ENCODE measurements at places on chromosomes 1 and 21.
A peak's percentile ranks its signal among the peaks of the same experiment; 100 is the strongest.

GRCh38 chr1:29258189-29258975, 22.1 kb downstream of the PTPRU start:
- DNase-seq: no peak

GRCh38 chr1:12774801-12775345, 1.3 kb downstream of the PRAMEF12 start:
- no peak for DNase-seq

DNA sequence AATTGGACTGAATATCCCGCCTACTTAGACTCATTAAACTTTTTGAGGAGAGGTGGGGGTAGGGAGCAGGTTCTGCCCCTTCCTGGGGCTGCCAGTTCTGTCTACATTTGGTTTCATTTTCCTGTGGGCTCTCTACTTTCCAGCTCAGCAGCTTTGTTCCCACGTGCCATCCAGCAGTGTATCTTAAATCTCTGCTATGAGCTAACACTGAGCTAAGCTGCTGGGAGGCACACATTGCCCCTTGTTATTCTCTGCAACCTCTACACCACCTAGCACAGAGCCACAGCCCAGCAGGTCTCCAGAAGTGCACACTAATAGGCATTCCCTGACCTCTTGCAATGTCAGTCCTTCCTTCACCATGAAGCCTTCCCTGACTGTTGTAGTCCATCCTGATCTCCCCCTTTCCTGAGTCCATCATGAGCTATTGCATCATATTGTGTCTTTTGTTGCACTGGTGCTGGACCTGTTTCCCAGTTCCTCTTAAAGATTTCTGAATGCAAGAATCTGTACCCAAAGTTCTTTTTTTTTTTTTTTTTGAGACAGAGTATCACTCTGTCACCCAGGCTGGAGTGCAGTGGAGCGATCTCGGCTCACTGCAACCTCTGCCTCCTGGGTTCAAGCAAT, 28.7 kb upstream of the NRDC start:
- DNase-seq: no peak

GRCh38 chr1:217373761-217374701, 256.9 kb downstream of the GPATCH2 start:
- DNase-seq: no peak

DNA sequence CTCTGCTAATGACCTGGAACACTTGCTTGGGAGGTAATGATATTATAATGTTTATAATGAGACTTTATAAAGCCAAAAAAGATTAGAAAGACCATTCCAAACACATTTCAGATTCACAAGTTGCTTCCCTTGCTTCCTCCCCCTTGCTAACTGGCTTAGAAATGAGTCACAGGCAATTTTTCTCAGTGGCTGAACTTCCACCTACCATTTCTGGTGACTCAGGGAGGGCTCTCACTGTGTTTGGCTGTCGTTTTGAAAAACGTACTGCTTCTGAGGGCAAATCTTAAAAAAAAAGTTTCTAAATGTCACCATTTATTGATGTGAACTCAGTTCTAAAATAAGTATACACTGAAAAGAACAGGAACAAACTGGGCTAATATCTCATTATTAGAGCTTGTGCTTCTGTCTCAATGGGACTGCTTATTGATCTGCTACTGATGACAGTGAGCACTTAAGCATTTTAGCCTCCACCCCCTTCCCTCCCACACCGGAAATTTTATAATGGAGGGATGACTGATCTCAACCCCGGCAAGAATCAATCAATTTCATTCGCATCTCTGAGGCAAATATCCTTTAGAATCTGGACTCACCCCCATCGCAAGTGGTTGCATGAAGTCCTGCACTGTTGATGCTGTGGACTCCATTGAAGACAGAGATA, 278.3 kb downstream of the KCTD3 start:
- DNase-seq: peak; percentile 47

GRCh38 chr1:62159940-62160348, 34.7 kb upstream of the L1TD1 start:
- DNase-seq: no peak

GRCh38 chr1:201983380-201983805, 945 bp downstream of the RNPEP start:
- DNase-seq: no peak

GRCh38 chr1:109667452-109668122, at the start of gene GSTM2:
Gene GSTM2 (plus strand): TSS chr1:109668057. CDS start chr1:109668116, 59 bp downstream.
- DNase-seq: no peak

GRCh38 chr1:35016406-35016805, 15.3 kb downstream of the ZMYM6 start:
- DNase-seq: no peak

DNA sequence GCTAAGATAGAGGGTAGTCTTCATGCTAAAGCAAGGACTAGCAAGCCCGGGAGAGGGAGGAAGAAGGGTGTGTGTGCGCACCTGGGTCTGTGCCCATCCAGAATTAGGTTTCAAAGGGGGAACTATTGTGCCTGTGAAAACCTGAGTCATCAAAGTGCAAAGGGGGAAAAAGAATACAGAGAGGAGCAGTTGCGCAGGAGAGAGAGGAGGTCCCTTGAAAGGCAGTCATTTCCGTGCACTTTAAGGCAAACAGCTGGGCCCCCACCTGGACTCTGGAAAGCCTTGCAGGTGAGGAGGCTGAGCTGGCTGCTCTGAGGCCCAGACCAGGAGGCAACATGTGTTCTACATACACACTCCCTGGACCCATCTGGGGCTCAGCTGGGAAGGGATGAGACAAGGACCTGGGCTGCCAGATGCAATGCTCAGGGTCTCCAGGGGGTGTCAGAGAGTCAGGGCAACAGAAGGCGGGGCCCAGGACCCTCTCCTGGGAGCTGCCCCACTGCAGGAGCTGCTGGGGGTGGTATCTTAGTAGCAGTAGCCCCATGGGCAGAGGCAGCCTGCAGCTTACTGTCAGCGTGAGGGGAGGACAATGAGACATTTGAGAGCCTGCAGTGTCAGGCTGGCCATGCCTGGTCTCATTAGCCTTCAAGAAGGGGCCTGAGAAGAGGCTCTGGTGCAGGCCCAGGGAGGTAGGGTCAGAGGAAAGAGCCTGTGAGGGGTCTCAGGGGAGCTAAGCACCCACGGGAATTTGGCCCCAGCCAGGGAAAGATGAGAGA, 14.3 kb downstream of the PROK1 start:
- DNase-seq: no peak

GRCh38 chr1:173669491-173669941, at the start of gene ANKRD45:
Gene ANKRD45 (minus strand): TSS chr1:173669851. CDS start chr1:173659418, 10,433 bp downstream.
- DNase-seq: no peak

DNA sequence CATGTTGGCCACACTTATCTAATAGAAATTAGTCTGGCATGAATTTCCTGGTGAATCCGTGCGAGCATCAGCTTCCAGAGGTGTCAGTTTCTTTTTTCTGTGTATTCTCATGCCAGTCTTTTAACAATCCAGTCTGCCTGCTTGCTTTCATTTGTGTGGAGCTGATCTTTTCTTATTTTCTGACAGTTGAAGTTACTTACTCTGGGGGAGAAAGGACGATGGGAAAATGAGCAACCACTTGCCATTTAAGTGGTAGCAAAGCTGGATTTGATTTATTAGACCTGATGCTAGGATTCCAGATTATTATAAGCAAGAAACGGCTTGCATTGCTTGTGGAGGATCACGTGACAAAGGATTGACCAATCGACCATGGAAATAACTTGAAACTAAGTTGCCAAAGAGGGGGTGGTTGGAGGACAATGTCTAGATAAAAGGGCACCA, 24.3 kb upstream of the APP start:
- no peak for DNase-seq

- no peak for DNase-seq
These were observed 7.1 kb upstream of the KRTAP10-4 start for GRCh38 chr21:44566403-44566802.

GRCh38 chr1:37037690-37038089, 3.4 kb upstream of the GRIK3 start:
- no peak for DNase-seq

GRCh38 chr1:70542856-70543255, 131.8 kb downstream of the CTH start:
- DNase-seq: no peak

DNA sequence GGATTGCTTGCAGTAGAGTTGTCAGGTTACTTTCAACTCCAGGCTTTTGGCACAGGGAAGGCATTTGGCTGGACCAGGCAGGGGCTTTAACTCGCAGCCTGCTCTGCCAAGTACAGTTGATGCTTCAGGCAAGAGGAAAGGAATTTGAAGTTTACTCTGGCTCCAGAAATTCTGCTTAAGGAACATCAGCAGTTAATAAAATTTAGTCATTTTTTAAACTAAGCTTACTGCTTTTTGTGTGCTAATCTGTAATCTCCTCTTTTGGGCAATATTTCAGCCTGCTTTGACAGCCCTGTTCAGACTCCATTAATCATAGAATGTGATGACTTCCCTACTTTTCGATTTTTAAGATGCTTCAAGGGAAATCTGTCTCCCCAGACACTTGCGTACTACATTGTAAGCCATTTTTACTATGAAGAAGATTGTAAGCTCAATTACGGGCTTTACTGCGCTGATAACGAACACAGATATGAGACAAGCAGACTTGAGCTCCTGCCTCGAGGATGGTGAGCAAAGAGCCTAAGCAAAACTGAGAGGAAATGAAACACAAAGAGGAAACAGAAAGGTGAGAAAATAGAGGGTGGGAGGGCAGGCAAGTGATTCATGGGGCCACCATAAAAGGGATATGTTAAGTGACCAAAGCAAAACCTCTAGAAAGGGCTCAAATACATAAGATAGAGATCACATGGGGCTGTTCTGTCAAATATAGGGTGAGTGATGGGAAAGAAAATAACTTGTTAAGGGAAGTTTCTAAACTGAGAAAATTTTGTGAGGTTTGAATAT, 76.6 kb upstream of the VAV3 start:
- DNase-seq: no peak

DNA sequence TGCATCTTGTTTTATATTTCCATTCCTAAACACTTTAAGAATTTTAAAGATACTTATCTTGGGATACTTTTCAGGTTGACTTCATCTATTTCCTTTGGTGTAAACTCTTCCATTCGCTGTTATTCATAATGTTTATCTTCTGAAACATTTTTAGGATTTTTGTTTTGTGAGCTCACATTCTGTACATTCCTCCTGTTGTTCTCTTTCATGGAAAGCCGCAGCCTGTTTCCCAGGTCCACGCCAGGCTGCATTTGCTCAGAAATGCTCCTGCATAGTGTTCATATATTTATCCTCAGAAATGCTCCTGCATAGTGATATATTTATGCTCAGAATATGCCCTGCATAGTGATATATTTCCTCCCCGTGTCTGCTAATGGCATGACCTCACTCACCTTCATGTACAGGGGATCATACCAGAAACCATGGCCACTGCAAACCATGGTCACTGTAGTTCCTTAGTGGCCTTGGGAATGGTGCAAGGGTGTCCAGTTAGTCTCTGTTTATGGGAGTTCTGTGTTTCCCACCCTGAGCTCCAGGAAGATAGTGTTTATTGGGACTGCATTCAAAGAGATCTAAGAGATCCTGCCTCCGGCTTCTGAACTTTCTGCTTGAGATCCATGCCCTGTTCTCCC, 153.9 kb upstream of the GREM2 start:
- DNase-seq: peak; percentile 36

DNA sequence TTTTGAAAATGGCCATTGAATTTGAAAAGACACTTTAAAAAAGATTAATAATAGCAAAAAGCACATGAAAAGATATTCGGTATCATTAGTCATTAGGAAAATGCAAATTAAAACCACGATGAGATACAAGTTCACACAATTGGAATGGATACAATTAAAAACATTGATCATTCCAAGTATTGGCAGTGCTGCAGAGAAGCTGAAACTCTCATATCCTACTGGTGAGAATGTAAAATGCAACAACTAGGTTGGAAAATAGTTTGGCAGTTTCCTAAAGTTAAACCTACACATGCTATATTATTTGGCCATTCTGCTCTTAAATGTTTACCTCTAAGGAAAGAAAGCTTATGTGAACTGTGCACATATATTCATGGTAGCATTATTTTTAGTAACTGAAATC, 838.7 kb upstream of the PRMT6 start:
- no peak for DNase-seq

DNA sequence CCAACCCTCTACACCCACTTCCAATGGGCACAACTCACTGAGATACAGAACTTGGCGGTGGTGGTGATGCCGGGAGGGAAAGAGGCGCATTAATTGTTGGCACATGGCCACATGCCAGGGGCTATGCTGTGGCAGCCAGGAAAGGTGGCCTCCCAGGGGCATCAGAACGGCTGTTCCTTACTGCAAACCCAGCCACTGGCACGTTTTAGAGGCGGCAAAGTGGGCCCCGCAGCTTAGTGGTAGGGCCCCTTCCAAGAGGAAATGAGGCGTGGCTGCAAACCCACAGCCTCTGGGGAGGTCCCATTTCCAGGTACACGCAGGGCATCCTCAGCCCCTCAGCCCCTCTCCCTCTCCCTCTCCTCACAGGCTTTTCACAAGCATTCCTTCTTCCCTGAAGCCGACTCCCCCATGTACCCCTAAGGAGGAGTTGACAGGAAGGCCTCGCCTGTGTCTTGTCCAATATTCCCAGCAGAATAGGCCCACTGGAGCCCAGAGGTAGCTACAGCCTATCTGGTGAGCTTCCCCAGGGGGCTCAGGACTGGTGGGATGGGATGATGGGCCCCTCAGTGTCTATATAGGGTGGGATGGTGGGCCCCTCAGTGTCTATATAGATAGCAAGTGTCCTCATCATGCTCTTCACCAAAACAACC, 166.2 kb downstream of the CLIC6 start:
- no peak for DNase-seq

GRCh38 chr1:7299994-7300393, 471.1 kb upstream of the VAMP3 start:
- no peak for DNase-seq
